ENCODE measurements at places on chromosomes 11 and 22.

- no peak for DNase-seq
Measured at GRCh38 chr11:130668751-130669150, 220.3 kb downstream of the ADAMTS15 start.

DNA sequence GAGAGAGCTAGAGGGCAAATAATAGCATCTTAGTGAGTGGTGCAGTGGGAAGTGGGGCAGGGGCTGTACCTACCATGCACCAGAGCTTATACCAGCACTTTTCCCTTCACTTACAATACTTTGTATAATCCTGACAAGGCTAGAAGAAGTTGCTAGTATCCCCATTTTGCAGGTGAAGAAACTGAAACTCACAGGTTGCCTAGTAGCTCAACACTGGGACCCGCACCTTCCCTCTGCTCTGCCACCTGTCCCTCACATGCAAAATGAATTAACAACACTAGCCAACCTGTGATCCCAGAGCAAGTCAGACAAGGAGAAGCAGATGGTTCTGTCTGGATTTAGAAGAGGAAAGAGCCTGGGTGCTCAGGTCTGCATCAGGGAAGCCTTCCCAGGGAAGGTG is 510.4 kb downstream of the BUD13 start:
- no peak for DNase-seq

DNA sequence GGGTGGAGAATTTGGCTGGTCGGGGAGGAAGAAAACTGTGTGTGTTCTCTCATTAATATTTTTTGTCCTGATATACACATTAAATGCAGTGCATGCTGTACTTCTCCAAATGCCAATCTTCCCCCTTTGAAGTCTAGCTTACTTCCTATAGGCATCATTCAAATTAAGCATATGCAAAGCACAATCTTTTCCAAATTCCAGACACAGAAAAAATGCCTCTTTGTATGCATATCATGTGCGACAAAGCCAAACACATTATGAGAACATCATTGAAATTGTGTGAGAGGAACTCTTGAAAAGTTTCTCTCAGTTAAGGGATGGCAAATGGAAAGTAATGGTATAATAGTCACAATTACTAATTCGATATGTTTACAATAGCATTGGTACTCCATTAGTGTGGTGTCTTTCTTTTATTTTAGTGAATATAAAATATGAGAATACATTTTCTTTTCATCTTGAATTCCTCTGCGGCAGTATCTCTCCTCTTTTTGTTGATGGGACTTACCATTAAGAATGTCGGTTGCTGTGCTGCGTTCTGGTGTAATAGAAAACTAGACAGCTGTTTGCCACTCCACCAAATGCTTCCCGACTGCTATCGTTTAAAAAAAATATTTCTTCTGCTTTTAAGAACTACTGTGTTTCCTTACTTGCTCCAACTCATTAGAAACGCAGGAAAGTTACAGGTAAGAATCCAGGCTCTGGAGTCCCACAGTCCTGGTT is 19.3 kb upstream of the NRIP3 start:
- DNase-seq = no peak

DNA sequence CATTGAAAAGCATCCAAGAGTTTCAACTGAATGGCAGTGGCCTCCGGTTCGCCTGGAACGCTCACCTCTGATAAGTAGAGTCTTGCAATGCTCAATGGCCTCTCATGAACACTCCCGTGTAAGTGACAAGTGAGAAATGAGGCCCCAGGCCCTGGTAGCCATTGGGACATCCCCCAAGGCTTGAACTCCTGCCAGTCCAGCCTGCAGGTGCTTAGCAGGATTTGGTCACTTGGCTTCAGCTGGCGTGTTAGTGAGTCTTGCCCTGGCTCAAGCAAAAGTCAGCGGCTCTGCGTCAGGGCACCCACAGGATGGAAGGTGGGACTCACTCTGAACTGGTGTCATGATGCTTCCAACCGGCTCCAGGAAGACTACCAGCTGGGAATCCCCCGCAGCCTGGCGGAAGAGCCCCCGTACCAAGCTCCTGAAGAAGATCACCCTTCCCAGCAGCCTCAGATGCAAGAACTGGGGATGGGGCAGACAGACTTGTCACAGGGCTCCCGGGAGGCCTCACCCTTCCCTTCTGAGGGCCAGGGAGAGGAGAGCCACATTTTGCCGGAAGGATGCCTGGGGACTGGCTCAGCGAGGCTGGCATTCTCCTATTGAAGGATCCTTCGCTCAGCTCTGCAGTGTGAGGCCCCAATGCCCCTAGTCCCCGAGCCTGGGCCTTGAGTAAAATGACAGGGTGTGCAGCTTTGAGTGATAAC is 19.3 kb downstream of the MB start:
- no peak for DNase-seq

DNA sequence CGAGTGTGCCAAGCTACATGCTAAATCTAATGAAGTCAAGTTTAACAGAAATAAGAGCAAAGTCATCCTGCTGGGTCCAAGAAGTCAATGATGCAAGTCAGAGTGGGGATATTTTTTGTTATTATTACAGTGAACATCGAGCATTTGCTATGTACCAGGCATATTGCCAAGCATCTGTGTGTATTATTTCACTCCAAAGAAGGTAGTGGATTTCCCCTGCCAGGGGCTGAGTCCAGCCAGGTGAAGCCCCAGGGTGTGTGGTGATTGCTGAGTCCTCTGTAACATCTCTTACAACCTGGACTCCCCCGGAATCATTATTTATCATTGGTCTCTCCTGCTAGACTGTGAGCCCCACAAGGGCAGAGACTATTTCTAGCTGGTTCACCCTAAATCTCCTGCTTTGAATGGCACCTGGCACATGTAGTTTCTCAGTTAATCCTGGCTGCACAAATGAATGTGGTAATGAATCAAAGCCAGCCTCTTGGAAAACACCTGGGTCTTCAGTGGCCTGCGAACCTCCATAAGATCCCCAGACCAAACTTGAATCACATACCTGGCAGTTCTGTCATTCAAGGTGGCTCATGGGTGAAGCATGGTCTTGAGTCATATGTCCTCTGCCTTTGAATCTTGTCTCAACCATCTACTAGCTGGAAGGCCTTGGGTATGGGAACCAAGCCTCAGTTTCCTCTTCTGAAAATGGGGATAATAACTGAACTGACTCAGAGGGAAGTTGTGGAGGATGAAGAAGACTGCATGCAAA is 549.2 kb downstream of the MIAT start:
- no peak for DNase-seq

DNA sequence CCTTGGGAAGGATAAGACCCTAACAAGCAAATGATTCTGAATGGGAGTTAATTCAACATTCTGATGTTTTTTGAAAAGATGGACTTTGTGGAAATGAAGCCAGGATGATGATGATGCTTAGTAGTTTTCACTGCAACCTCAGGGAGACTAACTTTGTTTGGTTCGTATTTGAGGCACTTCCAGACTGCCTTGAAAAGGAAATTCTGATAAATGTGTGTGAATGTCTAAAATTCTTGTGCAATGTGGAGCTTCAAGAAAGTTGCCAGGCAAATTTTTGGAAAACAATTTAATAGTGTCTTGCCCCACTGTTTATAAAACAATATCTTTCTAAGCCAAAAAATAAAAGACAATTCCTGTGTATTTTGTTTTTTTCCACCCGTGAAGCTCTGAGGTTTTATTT is 11.2 kb upstream of the NAV2 start:
- DNase-seq = no peak

DNA sequence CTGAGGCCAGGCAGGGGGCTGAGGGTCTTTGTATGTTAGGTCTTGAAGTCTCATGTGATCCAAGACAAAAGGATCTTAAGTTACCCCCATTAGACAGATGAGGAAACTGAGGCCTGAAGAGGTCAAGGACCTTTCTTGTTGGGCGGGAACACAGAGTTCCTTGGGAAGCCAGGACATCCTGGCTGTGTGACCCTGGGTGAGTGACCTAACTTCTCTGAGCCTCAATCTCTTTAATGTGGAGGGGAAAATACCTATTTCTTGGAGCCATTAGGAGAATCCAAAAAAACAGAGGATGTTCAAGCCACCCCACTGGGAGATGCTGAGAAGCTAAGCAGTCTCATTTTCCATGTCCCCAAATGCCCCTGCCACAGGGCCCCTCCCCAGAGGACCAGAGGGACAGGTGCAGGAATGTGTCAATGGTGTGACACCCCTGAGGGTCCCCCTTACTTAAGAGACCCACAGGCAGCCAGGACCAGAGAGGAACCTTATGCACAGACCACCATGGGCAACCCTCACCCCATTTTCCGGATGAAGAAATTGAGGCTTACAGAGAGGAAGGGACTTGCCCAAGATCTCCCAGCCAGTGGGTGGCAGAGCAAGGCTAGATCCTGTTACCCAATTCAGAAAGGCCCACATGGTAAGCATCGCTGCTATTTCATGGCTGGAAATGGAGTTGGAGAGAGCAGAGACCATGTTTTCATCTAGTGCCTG is 8.0 kb downstream of the RAC2 start:
- DNase-seq = no peak
